ENCODE measurements at places on chromosomes 2 and 18.

- no peak for DNase-seq
Measured at GRCh38 chr2:45128580-45128997, 119.3 kb upstream of the SIX2 start.

- DNase-seq = no peak
Measured at GRCh38 chr2:192098814-192099491, 95.8 kb downstream of the TMEFF2 start.

DNA sequence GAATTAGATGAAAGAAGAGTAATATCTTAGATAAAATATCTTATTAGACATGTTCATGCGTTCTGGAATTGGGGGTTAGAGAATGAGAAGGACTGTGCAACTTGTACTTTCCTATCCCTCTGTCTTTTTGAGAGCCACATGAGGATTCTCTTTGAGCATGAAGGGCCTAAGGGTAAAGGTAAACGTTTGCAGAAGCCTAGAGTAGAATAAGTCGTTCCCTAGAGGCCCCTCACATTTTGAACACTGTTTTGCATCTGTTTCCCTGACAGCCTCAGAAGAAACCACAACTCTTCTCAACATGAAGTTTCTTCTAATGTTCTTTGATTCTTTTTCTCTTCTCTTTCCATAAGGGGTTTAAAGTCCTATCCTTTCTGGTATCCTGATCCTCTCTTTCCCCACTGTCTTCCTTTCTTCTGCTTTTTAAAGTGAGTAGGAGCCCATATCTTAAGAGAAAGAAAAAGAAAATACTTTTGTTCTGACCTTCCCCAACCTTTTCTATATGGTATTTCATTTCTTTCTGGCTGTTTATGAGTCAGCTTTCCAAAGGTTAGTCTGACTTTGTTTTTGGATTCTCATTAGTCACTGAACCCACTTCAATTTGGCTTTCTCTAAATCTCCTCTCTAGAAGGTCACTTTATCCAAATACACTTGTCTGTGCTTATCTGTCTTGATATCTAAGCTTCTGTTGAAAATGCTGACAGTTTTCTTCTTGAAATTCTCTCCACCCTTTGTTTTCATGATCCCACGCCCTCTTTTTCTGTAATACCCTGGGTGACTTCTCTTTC, 34.8 kb downstream of the PPP1R1C start:
- DNase-seq = no peak

DNA sequence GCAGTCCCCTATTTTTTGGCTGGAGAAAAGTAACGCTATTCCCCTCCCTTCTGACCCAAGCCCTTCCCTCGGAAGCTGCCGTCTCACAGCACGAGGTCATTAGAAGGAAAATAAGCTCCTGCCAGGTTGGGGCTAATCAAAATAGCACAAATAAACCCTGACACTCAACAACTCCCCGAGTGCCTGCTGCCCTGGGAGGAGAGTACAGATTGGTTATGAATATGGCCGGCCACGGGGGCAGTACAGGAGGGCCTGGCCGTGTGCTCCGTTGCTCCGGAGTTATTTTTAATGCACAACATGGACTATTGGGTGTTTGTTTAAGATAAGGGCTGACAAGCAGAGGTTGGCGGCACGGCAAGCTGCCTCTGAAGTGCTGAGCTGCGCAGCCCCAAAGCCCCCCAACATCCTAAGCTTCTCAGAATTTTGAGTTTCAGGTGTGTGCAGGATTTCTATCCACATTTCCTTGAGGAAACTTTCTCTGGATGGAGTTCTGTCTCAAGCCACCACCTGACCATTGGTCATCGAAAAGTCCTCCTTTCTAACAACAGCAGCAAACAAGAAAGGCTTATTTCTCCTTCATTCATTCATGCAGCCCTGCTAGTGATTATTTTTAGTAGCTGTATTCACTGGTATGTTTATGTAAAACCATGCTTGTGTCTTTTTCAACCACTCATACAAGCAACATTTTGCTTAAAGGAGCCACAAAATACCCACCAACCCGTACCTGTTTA, 58.7 kb downstream of the PAX3 start:
- no peak for DNase-seq

DNA sequence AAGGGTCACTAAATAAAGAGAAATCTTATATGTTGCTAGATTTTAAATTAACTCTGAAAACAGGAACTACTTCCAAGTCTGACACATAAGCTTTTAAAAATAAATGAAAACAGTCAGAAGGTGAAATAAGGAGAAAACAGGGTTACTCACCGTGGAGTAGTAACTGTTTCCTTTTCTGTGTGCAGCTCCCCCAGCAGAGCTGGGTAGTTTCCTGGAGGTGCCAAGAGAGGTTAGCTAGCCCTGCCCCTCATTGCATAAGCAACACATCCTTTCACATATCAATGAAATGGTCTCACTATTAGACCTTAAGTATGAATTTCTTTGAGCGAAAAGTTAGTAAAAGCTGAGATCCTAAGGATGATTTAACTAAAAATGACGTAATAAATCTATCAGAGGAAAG, 54.0 kb upstream of the GPR75 start:
- DNase-seq = no peak

- DNase-seq = no peak
Measured at GRCh38 chr18:77632758-77633157, 383.1 kb downstream of the GALR1 start.

DNA sequence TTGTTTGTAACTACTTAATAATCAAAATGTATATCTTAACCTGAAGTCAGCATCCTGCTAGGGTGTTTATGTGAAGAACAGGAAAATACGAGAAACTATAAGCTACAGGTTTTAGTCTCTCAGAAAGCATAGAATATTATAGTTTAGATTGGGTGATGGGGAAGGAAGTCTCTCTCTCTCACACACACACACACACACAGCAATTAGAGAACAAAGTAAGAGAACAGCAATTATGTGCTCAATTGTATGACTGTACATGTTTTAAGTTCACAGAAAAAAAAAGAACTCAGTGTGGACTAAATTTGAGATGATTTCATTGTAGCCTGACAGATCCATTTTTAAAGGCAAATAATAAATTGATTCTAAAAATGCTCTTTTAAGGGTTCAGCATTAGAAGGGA, 94.3 kb upstream of the ZNF516 start:
- DNase-seq = no peak

GRCh38 chr2:48781366-48781765, 25.8 kb upstream of the LHCGR start:
- DNase-seq = no peak

DNA sequence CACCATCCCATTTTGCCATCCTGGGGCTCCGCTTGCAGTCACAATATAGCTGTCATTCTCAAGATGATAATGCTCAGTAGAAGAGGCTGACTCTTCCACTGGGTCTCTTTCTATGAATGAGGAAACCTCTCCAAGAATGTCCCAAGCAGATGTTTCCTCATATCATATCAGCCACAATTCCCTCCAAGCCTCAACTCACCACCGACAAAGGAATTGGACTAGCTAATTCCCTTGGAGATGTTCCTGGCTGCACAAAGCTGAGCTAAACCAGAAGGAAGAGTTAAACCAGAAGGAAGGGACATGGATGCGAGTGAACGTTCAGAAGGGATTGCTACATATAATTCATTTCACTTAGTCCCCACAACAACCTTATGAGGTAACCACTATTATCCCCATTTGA, 65.0 kb upstream of the NPAS2 start:
- DNase-seq = no peak

DNA sequence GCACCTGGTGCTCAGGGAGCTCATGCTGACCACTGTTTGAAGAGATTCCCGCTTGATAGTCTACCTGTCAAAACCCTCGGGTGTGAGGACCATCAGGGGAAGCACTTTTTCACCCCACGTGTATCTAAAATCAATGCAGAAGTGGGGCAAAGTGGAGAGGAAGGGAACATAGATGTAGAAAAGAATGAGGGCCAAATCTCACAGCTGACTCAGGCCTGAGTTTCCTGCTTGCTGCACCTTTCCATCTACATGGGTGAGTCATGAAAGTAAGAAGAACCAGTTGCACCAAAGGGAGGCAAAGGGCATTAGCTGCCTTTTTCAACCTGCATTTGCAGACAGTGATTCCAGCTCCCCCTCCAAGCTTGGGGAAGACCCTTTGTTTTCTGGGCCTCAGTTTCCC, 100.2 kb upstream of the MYCN start:
- no peak for DNase-seq

GRCh38 chr18:24033641-24034412, 19.3 kb downstream of the TTC39C start:
- DNase-seq = no peak

DNA sequence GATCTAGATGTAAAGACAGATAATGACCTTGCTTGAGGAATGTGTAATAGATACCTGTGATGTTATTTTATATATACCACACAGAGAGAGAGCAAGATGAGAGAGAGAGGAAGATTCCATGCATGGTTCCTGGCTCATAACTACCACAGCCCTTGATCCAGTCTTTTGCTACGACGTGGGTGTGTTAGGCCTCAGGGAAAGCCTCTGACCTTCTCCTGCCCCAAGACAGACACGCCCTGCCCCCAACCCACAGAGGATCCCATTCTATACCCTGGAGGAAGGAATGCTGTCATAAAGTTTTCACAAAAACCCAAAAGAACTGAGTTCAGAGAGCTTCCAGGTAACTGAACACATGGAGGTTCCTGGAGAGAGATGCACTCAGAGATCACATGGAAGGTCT, 193.1 kb downstream of the ZEB2 start:
- no peak for DNase-seq

DNA sequence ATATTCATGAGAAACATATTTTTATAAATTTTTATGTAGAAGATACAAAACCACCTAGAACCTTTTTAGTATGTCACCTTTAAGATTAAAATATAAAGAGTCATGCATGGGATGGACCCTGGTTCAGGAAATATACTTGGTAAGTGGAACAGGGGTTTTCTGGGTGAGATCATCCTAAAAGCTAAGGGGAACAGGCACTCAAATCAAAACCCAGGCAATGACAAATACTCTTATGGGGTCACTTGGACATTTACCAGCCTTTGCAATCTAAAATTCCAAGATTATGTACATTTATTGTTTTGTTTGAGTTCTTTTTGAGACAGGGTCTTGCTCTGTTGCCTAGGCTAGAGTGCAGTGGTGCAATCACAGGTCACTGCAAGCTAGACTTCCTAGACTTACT, 65.8 kb downstream of the SGPP2 start:
- no peak for DNase-seq

- no peak for DNase-seq
Measured at GRCh38 chr2:185628985-185629384, 109.6 kb upstream of the FSIP2 start.

- no peak for DNase-seq
Measured at GRCh38 chr2:85761512-85761944, 7.7 kb downstream of the ATOH8 start.

GRCh38 chr2:69012310-69013141, 453 bp upstream of the ANTXR1 start:
- peak; percentile 53 for DNase-seq

- DNase-seq = no peak
Measured at GRCh38 chr2:3650140-3650920, 7.7 kb upstream of the ALLC start.

GRCh38 chr2:192150166-192150565, 44.6 kb downstream of the TMEFF2 start:
- DNase-seq = peak; percentile 18

DNA sequence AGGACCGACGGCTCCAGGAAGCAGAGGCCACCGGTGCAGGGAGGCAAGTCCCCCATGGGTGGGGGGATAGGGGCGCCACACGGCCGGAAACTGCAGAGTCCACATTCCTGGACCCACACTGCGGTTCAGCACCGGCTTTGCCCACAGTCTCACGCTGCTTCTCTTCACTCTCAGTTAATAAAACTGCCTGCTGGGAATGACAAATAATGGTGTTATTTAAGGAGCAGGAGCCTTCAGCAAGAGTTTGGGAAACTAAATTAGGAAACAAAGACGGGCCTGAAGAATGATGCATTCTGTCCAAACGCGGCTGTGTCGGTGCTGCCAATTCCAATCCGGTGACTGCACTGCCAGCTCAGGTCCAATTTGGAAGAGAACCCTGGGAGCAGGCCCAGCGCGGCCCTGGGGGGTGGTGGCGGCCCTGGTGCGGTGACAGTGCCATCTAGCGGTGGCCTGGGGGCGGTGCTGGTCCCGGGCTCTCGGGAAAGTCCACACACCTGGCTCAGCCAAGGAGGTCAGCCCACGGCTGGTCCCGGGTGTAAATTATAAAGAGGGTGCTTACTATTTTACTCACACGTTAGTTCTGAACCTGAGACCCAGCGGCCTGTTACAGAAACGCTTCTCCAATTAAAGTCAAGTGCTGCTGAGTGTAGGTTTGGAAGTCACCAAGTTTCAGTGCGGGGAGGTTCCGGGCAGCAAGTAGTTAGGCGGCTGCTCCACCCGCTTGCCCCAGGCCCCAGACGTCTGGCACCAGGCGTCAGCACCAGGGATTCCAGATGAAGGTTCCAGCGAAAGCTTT, 73.1 kb upstream of the PXDN start:
- DNase-seq = peak; percentile 18

DNA sequence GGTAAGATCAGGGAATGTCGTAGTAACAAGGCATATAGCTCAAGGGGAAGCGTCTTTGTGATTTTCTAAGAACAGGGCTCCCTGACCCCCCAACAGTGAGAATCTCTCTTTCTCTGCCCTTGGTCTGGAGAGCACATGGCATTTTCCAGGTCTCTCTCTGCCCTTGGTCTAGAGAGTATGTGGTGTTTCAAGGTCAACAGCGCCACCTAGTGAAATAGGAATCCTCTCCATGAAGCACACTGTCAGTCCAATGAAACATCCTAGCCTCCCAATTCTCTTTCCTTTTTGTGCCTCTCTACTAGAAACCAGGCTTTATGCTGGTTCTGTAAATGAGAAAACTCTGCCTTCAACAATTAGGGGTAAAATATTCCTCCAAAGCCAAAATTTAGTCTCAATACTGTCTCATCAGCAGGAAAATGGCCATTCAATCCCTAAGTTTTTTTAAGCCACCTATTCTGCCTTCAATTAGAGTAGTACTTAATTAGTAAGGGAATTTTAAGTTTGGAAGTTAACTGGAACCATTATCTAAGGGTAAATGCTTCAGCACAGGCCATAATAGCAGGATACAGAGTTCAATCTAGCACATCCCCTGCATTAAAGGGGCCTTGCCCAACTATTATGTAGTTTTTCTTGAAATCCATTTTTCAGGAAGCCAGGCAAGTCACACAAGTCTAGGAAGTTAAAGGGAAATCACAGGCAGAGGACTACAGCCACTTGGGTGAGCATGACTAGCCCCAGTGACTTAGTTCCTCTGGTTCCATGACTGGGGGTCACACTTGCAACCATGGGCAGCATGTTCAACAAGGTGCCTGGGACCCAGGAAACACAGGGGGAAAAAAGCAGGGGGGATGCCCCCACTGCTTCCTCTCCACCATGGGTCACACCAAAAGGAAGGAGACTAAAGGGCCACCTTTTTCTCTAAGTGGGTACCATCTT, 12.4 kb downstream of the DYM start:
- DNase-seq = peak; percentile 57

All from NCI-H1694 (cell line).